Activated T-cell treated with anti-CD3 and anti-CD28 coated beads, Interleukin-2, amount 50 U/mL, for 72 hours (primary cell): ENCODE measurements at places on chromosomes 6 and 20.

GRCh38 chr20:36355469-36356171, 49.5 kb downstream of the DLGAP4 start:
- H3K36me3 ChIP-seq, result no peaks in the 10 kb centered on the region
- H3K4me3 ChIP-seq, result no peak overlapping the region
- no peaks in the 10 kb centered on the region for H3K27me3 ChIP-seq
- DNase-seq, result no peak
- H3K4me1 ChIP-seq, result no peaks in the 10 kb centered on the region
- no peak overlapping the region for H3K27ac ChIP-seq

DNA sequence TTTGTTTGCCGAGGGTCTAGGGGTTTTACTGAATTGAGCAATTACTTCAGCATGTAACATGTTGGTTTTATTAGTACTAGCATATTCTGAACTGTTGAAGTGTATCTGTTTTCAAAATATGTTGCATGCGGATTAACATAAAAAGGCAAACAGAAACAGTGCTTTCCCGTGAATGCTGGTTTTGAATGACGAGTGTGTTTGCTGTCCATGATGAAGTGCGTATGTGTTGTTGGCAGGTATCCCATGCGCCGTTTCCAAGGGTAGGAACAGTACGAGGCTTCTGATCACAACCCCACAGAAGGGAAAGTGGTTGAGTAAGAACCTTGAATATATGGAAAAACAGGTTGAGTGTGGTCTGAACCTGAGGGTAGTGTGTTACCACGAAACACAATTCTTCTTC, 232.9 kb downstream of the SAMD5 start:
- peaks cover 8% of the 10 kb centered on the region for H3K27me3 ChIP-seq
- H3K36me3 ChIP-seq, result no peaks in the 10 kb centered on the region
- DNase-seq, result no peak
- no peaks in the 10 kb centered on the region for H3K4me1 ChIP-seq
- H3K27ac ChIP-seq, result no peak overlapping the region

DNA sequence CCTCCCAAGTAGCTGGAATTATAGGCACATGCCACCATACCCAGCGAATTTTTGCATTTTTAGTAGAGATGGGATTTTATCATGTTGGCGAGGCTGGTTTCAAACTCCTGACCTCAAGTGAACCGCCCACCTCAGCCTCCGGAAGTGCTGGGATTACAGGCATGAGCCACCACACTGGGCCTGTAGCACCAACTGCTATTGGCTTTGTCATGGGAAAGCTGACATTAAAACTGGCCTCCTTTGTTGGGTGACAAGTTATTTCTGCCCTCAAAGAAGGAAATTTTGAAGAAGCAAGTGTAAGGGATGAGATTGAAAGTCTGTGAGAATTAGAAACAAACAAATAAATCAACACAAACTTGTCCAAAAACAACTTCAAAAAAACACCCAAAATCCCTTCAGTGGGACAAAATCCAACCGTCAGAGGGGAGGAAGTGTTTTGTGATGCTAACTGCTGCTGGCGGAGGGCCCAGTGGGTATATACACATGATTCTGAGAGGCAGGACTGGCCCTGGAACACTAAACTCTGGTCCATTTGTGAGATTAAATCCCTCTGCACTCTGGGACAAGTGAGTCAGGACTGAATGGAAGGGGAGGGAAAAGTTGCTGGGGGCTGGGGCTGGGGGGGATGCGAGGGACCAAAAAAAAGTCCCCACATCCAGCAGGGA, 87.5 kb upstream of the NAA20 start:
- H3K36me3 ChIP-seq, result no peaks in the 10 kb centered on the region
- H3K4me3 ChIP-seq, result no peak overlapping the region
- no peak for DNase-seq
- no peak overlapping the region for H3K27ac ChIP-seq

GRCh38 chr20:23086056-23086566, at the start of gene CD93:
Gene CD93, minus strand, starts transcription at chr20:23086324. Its CDS starts 132 bp downstream, at chr20:23086192.
- peak within 1 kb of the TSS; percentile 66 for H3K4me3 ChIP-seq
- H3K27me3 ChIP-seq, result no peaks in the 10 kb centered on the region
- peak within 1 kb of the TSS; percentile 25 for H3K27ac ChIP-seq
- H3K36me3 ChIP-seq, result no peaks in the 10 kb centered on the region
- DNase-seq, result peak; percentile 47

DNA sequence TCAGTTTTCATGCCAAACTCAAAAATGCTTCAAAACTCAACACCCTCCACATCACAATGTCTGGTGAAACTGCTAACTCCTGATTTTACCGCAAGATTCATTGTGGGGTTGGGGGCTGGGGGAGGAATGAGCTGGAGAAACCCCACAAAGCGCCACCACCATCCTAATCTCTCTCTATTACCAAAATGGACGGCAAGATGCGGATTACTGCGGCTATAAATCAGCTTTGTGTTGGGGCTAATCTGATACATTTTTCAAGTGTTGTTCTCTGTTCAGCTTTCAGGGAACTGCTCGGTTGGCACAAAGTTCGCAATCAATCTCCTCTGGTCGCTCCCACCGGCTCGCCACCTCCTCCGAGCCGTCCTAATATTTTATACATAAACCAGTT, 83.7 kb downstream of the TMEM242 start:
- H3K27me3 ChIP-seq, result peaks cover 37% of the 10 kb centered on the region
- H3K27ac ChIP-seq, result no peak overlapping the region
- H3K4me3 ChIP-seq, result no peak overlapping the region
- DNase-seq, result no peak
- H3K36me3 ChIP-seq, result peaks cover 3% of the 10 kb centered on the region

DNA sequence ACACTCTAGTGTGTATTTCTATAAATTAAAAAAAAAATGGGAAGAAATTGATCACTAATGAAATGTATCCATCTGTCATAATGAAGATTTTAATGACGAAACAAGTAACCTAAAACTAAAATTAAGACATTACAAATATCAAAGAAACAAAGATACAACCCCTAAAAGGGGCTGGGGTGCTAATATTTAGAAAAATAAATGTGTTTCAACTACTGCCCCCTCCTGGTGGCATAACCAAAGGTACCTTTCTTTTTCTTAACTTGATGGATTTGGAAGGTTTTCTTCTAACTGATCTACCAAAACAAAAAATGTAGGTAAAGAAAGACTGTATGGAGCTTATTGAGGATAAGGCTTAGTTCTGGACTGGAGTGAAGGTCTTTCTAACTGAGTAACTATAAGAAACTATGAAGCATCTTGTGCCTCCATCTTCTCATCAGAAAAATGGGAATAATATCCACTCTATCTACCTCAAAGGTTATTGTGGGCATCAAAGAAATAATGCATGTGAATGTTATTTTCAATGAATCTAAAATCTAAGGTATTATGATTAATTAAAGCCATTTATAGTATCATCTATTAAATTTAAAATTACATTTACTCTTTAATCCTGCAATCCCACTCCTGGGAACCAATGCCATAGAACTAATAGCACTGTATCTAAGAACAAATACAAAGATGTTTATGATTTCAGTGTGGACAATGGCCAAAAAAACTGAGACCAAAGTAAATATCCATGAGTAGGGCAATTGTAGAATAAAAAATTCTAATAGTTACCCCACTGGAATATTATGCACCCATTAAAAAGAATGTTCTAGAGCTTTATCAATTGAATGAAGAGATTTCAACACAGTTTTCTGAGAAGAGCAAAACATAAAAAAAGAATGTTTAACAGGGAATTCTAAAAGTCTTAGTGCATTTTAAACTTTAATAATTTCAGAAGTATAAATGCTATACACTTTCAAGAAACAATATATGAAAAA, 117.2 kb downstream of the BACH2 start:
- H3K4me3 ChIP-seq, result no peak overlapping the region
- H3K27me3 ChIP-seq, result no peaks in the 10 kb centered on the region
- H3K4me1 ChIP-seq, result peaks cover 82% of the 10 kb centered on the region
- DNase-seq, result no peak

- H3K27me3 ChIP-seq, result no peaks in the 10 kb centered on the region
- H3K4me3 ChIP-seq, result no peak overlapping the region
- peaks cover 11% of the 10 kb centered on the region for H3K4me1 ChIP-seq
- H3K27ac ChIP-seq, result no peak overlapping the region
- H3K36me3 ChIP-seq, result peaks cover 1% of the 10 kb centered on the region
Observed at GRCh38 chr6:118588626-118589025, 40.5 kb downstream of the PLN start.

GRCh38 chr6:7750197-7750596, 24.3 kb downstream of the BMP6 start:
- no peak overlapping the region for H3K27ac ChIP-seq
- no peaks in the 10 kb centered on the region for H3K4me1 ChIP-seq
- no peak for DNase-seq
- H3K4me3 ChIP-seq, result no peak overlapping the region

DNA sequence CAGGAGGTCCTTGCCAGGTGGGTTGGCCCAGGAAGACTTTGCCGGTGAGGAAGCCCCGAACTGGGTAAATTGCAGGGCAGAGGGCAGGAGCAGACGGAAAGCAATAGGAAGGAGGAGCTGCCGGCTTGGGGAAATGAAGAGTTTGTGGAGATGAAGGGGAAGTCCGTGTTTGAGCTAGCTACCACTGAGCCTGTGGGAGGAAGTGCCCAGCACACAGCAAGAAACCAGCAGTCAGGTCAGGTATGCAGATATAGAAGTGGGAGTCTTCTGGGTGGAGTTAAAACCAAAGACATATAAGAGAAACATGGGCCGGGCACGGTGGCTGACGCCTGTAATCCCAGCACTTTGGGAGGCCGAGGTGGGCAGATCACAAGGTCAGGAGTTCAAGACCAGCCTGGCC, 34.7 kb downstream of the CD24 start:
- DNase-seq, result no peak
- H3K36me3 ChIP-seq, result no peaks in the 10 kb centered on the region
- H3K4me3 ChIP-seq, result no peak overlapping the region
- no peaks in the 10 kb centered on the region for H3K4me1 ChIP-seq

- H3K36me3 ChIP-seq, result no peaks in the 10 kb centered on the region
- H3K4me3 ChIP-seq, result no peak overlapping the region
- H3K27me3 ChIP-seq, result peaks cover 21% of the 10 kb centered on the region
- no peak for DNase-seq
- H3K4me1 ChIP-seq, result no peaks in the 10 kb centered on the region
Observed at GRCh38 chr6:168145747-168146596, 67.0 kb upstream of the FRMD1 start.

- no peak for DNase-seq
- no peak overlapping the region for H3K4me3 ChIP-seq
- H3K27me3 ChIP-seq, result peaks cover 5% of the 10 kb centered on the region
- H3K4me1 ChIP-seq, result no peaks in the 10 kb centered on the region
- no peaks in the 10 kb centered on the region for H3K36me3 ChIP-seq
- no peak overlapping the region for H3K27ac ChIP-seq
Observed at GRCh38 chr6:148322704-148323103, 19.9 kb upstream of the SASH1 start.

DNA sequence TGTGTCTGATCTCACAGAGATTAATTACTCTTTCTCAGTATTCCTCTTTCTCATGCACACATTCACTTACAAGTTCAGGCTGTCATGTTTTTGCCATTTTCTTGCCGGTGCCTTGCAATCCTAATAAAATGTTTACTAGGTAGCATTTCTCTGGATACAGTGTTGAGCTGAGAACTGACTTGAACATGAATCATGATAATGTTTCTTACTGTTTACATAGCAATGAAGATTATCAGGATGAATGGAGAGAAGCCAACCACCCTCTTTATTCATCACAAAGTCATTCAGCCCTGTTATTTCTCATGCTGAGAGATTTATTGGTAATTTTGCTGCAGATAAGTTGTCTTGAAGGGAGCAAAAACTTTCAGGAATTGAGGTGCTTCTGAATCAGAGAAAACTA, 185.5 kb upstream of the ECI2 start:
- no peak overlapping the region for H3K4me3 ChIP-seq
- peaks cover 39% of the 10 kb centered on the region for H3K27me3 ChIP-seq
- no peaks in the 10 kb centered on the region for H3K4me1 ChIP-seq
- DNase-seq, result no peak

- no peak for DNase-seq
- H3K4me3 ChIP-seq, result no peak overlapping the region
- no peaks in the 10 kb centered on the region for H3K4me1 ChIP-seq
- peaks cover 3% of the 10 kb centered on the region for H3K27me3 ChIP-seq
Observed at GRCh38 chr20:38377039-38377685, 30.9 kb downstream of the LBP start.

- no peak overlapping the region for H3K27ac ChIP-seq
- DNase-seq, result no peak
- H3K27me3 ChIP-seq, result peaks cover 20% of the 10 kb centered on the region
- no peak overlapping the region for H3K4me3 ChIP-seq
Observed at GRCh38 chr6:39490108-39490507, 167.6 kb upstream of the KCNK16 start.

- H3K36me3 ChIP-seq, result no peaks in the 10 kb centered on the region
- peaks cover 14% of the 10 kb centered on the region for H3K4me1 ChIP-seq
- peak overlapping the region; percentile 3 for H3K4me3 ChIP-seq
- DNase-seq, result no peak
- H3K27ac ChIP-seq, result no peak overlapping the region
- no peaks in the 10 kb centered on the region for H3K27me3 ChIP-seq
Observed at GRCh38 chr6:128403618-128404444, 116.6 kb downstream of the PTPRK start.
